ENCODE measurements at places on chromosomes 5 and 9.

DNA sequence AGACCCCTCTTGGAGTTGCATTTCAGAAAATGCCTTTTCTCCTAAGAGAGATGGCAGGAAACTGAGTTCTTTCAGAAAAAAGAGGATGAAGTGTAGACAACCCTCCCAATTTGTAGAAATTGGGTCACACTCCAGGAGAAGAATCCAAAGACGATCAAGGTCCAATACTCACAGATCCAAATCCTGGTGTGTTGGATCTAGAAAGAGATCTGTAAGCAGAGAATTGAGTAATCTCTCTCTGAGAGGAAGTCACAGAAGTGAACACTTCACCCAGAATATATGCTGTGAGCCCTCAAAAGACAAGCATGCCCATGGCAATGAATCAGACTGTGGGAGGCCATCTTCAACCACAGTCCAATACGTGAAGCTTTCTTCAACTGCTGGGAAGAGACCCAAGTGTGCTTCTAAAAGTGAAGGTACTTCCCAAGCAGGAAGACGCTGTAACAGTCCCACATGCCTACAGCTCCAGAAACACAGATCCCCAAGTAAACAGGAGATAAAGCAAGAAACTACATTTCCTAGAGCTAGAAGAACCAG is 182.7 kb downstream of the SMC2 start:
- DNase-seq = no peak

DNA sequence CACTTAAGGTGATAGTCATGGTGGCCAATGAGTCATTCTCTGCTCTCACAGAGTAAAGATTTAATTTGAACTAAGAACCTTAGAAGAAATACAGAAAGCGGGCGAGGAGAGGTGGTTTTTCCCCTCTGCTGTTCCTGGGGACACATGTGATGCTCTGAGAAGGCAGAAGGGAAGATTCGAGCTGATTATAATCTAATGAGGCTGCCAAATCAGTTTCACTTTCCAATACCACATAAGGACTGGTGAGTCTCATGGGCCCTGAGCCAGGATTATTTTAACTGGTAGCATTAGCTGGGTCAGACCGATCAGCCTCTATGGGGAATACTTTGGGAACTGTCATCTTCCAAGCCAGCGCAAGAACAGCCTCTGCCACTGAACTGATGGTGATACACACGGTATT is 116.5 kb downstream of the SLC1A3 start:
- DNase-seq = no peak

GRCh38 chr5:177131352-177132135 is 2.0 kb upstream of the NSD1 start:
- DNase-seq = no peak

GRCh38 chr5:133326361-133326760 is 274.5 kb downstream of the HSPA4 start:
- DNase-seq = no peak

DNA sequence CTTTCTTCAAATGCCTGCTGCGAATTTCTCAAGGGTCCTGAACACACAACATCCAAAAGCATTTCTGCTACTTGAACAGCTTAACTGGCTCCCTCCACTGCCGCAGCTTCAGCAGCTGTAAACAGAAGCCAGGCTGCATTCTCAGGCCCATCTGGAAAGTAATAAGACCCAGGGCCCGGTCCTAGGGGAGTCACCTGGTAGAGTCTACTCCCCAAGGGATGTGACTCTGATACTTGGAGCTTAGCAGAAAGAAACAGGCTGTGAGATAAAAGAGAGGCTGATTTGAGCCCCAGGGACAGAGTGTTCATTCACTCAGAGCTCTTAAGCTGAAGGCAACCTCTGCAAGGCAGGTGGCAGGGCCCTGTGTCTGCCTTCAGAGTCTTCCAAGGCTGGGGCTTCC is 356.8 kb downstream of the SPOCK1 start:
- DNase-seq = no peak

DNA sequence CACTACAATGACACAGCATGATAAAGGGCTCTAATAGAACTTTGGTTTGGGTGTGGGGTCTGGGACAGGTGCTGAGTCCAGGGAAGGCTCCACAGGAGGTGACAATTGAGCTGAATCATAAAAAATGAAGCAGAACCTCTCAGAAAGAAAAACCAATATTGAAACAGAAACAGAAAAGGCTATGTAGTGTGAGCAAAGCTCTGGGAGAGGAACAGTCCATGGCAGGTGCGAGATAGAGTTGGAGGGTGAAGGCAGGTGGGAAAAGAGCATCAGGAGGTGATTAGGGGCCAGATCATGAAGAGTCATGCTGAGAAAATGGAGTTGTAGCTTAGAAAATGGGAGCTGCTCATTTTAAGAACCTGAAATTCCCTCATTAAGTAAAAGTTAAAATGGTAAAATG is 164.9 kb downstream of the KCTD16 start:
- no peak for DNase-seq

DNA sequence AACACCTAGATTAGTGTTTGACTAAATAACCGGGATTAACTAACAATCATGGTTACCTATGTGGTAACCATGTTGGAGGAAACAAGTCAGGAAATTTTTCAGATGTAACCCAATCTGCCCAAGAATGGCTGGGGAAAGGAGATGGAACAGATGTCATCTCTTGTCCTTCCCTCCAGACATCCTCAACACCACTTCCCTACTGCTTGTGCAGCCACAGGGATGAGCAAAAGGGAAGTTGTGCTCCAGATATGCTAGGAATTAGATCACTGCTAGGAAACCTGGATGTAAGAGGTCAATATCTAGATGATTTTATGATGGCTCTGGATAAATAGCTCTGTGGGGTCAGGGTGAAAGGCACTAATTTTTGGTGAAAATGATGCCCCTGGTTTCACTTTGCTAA is 61.3 kb upstream of the ELL2 start:
- DNase-seq = no peak

DNA sequence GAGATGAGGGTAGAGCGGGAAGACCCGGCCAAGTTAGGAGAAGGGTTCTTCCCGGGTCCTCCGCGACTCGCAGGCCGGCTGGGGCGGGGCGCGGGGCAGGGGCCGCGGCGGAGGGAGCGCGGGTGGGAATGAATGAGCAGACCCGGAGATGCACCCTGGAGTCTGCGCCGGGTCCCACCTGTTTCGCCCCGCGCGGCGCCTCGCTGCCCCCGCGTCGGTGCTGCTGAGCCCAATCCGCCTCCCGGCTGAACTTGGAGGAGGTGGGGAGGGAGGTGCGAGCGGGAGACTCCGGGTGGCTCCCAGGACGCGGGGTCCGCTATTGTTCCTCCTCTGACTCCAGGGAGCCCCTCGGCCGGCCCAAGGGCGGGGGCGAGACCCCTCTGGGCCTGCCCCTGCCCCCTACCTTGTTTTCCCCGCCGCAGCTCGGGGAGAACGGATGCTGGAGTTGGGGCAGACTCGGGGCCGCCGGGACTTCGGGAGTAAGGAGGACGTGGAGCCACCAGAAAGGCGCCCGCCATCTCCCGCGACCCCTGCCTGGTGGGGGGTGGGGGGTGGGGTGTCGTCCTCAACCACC is 659 bp downstream of the RAI14 start:
- DNase-seq = no peak

DNA sequence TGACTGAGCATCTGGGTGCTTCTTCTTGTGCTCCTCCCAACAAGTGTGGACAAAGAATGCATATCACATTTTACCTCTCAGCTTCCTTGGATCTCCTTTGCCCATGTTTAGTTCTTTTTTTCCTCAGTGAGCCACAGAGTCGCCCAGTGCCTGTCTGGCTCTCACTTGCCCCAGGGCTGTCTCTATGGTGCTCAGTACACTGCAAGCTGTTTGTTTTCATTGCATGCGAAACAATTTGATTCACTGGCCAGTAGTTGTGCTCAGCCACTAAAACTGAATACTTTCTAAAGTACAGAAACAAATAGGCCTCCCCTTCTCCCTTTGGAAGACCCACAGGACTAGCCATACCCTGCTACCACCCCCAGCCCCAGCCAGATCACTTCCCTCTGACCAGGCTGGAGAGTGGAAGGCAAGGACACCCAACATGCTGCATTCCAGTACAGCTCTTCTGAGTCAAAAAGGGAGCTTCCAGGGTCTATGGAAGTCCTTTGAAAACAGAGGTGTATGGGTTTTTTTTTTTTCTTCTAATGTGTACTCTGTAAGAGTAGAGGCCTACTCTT is 3.8 kb downstream of the LHFPL2 start:
- DNase-seq = no peak

DNA sequence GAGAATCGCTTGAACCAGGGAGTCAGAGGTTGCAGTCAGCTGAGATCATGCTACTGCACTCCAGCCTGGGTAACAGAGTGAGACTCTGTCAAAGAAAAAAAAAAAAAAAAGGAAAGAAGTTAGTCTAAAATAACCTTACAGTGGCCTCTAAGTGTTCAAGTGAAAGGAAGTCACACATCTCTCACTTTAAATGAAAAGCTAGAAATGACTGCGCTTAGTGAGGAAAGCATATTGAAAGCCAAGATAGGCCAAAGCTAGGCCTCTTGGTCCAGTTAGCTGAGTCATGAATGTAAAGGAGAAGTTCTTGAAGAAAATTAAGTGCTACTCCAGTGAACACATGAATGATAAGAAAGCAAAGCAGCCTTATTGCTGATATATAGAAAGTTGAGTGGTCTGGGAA is 38.1 kb downstream of the ITGA1 start:
- no peak for DNase-seq

DNA sequence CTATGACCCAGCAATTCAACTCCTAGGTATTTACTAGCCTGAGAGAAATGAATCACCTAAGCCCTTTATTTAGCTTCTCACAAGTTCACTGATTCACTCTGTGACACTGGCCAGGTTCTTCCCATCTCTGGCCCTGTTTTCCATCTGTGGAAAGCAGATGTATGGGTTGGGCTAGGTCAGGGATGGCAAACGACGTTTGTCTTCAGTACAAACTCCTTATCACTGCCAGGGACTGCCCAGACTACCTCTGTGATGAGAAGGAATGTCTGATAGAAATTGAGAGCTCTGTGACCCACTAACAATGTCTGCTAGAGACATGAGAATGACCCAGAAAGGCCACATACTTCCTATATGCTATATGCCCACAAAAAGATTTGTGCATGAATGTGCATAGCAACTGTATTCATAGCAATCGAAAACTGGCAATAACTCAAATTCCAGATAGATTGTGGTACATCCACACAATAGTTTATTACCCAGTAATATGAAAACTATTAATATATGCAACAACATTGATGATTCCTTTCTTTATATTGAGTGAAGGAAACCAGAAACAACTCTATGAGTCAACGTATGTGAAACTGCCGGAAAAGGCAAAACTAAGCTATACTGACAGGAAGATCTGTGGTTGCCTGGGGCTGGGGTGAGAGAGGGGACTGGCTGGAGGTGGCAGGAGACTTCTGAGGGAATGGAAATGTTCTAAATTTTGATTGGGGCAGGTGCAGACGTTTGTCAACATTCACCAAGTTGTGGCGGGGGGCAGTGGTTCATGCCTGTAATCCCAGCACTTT is 32.0 kb upstream of the ADAM19 start:
- DNase-seq = no peak

GRCh38 chr5:81354093-81354492 is 39.8 kb downstream of the ACOT12 start:
- no peak for DNase-seq

- peak; percentile 77 for DNase-seq
Observed at GRCh38 chr5:169626779-169627178, 10.3 kb upstream of the DOCK2 start.

DNA sequence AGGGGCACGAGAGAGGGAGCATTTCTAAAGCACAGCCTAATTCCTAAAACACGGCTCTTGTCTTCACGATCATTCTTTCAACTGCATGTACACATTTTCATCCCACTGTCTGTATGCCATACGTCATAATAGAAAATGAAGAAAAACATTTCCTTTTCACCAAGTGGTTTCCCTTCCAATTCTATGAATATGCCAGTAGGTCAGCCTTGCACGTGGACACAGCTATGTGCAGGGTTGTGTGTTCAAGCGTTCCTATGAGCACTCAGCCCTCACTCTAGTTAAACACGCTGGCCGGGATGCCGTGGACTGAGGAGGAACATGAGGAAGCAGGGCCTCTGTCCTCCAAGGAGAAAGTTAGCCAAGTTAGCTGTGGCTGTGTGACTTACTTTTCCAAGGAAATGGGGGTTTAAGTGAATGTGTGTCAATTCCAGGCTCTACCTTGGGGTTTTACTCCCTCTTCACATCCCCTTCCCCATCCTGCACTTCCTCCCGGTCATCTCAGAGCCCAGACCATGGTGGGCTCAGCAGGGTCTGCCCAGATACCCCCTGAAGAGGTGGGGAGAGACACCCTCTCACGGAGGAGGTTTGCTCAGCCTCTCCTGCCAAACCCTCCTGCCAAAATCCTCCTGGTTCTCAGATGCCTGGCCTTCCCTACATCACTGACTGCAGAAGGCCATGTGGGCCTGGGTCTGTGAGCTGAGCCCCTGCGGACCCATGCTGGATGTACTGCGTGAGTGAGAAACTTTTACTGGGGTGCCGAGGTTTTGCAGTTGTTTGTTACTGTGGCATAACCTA is 230.6 kb downstream of the FSTL4 start:
- no peak for DNase-seq

- DNase-seq = no peak
Observed at GRCh38 chr5:20494706-20495105, 506.7 kb upstream of the CDH18 start.

- no peak for DNase-seq
Observed at GRCh38 chr5:140024928-140025327, 18.2 kb downstream of the NRG2 start.

DNA sequence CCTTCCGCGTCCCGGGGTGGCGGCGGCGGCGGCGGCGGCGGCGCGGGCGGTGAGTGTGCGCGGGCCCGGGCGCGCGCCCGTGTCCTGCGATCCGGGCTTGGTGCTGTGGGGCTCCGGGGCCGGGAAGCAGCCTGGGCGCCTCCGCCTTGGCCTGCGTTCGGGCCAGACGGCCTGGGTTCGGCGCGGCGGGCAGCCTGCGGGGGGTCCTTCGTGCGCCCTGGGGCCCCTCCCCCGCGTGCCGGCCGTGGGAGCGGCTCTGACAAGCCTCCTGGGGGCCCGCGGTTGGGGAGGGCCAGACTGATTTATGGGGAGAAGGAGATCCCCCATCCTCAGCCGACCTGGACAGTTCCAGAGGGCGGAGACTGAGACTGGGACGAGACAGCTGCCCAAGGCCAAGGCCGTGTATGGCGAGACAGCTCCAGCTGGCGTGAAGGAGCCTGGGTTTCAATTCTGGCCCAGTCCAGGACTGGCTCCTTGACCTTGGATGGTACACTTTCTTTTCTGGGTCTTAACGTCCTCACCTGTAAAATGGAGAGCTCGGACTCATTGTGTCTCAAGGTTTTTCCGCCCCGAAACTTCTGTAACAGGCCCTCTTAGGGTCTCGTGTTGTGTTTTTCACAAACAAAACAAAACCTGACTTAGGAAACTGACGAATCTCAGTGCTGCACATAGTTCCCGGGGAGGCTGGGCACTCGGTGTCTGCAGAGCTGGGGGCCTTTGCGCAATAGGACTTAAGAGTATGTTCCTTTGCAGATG is 603 bp downstream of the TMEM268 start:
- DNase-seq = no peak

DNA sequence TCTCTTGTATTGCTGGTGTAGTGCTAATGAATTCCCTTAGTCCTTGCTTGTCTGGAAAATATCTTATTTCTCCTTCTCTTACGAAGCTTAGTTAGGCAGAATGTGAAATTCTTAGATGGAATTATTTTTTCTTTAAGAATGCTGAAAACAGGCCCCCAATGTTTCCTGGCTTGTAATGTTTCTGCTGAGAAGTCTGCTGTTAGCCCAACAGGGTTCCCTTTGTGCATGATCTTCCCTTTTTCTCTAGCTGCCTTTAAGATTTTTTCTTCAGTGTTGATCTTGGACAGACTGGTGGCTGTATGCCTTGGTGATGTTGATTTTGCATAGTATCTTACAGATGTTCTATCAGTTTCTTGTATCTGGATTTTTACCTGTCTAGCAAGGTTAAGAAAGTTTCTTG is 191.3 kb upstream of the DMRTA1 start:
- DNase-seq = no peak

All from AG04450 (cell line).